Activated T-cell treated with anti-CD3 and anti-CD28 coated beads, Interleukin-2, amount 50 U/mL, for 4 hours (primary cell): ENCODE measurements at places on chromosomes 2 and 18.

- DNase-seq: no peak
These were observed 27.7 kb upstream of the SEMA4C start for GRCh38 chr2:96897491-96898134.

DNA sequence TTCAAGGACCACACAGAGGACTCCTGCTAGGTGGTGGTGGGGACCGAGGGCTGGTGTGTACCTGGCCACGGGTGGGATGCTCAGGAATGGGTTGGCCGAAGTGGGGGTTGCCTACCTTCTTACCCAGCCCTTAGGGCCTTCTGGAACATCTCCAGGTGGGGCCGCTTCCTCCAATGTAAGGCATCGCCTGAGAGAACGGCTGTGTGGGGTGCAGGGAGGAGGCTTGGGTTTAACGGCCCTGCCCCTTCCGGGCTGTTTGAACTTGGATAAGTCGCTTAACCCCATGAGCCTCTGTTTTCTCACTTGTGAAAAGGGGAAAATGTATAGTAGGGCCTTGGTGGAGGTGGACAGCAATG is 35.0 kb downstream of the EMILIN2 start:
- DNase-seq: no peak

DNA sequence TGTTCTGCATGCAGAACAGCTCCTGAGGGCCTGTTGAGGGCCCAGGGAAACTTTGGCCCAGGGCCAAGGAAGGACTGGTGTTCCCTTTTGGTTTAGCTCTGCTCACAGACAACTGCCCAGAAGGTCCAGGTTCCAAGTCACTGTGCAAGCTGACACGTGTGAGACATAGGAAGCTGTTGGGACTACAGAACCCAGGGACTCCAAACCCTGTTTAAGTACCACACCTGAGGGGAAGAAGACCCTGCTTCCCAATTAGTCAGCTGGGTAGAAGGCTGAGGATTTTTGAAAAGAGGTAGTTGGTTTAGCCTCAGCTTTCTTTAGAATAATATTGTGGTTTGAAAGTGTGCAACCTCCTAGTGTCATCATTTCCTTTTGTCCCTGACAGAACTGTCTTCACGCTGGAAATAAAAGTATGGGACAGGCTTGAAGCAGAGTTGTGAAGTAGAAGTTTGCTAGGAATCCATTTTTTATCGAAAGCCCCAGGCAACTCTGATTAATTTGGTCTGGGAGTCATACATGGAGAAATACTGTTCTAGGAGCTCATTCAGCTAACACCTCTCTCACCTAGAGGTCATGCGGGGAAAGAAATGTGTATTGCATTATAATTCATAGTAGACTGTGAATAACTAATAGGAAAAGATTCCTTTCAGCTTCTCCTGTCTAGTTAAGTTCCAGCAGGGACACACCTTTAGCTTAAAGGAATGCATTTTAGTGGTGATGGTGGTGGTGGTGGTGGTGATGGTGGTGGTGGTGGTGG is 19.9 kb upstream of the IL1RL1 start:
- no peak for DNase-seq

DNA sequence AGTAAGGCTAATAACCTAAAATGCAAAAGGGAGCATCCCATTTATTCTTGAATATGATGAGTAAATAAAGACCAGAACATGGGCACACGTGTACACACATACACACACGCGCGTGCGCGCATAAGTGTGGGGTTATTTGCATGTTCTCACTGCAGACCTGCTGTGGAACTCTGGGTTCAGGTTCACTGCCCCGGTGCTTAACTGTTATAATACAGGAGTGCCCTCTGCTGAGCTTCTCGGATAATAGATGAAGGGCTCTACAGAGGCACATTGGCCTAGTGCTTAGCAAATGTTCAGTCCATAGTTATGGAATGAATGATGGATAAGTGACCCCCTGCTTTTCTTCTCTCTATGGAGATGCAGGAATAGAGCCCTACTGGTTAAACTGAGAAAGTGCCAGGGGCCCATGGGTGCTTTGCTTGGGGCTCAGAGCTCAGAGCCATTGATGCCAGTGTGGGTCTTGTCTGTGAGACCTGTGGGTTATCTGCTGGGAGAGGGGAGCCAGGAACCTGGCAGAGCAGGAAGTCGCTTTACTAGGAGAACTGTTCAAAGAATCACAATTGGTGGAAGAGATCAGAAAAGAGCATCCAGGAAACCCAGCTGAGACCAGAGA is 3.6 kb upstream of the ARL4C start:
- peak; percentile 68 for DNase-seq

GRCh38 chr18:70671889-70672565 is 383.2 kb downstream of the SOCS6 start:
- DNase-seq: no peak

DNA sequence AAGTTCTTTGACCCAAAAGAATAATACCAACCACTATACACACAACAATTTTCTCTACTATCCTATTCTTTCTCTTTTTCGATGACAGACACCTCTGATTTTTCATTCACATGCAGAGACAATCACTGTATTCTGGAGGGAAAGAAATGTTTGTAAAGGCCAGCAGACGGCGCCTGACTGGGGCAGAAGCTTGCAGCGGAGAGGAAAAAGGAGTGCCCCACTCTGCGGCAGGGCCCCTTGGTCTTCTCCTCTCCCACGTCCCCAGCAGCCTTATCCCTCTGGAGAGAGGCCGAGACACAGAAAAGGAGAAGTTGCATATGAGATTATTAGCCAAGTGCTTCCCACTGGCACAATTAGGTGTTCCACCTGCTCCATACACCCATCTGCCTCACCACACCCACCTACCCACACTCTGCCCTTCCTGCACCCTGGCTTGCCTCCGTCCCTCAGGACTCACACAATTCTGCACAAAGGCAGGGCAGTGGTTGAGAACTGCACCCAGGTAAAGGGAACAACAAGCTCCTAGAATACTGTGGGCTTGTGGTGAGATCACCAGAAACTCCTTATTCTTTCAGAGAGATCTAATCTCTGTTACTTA is 687.3 kb downstream of the NRXN1 start:
- DNase-seq: no peak

GRCh38 chr18:5948781-5949180 is 53.5 kb upstream of the TMEM200C start:
- no peak for DNase-seq

- DNase-seq: no peak
These were observed 47.1 kb upstream of the SPRED2 start for GRCh38 chr2:65479524-65479923.

- DNase-seq: no peak
These were observed 402.7 kb upstream of the MYT1L start for GRCh38 chr2:2733818-2734217.

GRCh38 chr2:13240061-13240460 is 523.3 kb downstream of the TRIB2 start:
- no peak for DNase-seq

DNA sequence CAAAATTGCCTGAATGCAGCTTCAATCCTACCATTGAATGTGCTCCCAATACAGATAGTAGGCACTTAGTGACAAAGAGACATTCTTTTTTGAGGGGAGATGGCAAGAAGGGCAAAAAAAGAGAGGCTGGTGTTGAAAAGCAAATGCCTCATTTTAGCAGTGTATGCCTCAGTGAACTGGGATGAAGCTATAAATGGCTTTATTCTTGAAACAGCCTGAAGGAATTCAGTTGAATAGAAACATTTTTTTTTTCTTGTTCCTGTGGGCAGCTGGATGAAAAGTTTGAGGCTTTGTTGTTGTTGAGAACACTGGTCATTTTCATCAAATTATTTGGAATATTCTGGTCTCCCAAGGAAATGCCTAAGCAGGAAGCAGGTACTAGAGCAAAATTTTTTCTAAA is 228.9 kb downstream of the RNF144A start:
- DNase-seq: no peak

DNA sequence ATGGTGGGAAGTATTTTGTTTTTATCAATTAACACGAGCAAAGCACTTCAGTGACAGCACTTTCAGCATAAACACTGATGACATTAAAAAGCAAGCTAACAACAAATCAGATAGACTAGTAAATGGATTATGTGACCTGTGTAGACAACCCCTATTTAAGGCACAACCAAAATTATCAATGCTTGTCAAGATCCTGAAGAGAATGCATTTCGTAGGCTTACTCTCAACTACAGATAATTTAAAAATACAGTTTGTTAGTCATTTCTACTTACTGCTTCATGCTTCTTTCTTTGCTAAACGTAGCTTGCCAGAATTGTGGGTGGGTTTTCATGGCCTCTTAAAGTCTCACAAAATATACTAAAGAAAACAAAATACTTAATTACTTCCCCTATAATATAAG is 3.4 kb downstream of the CSRNP3 start:
- DNase-seq: no peak

GRCh38 chr2:190838492-190838910 is 42.1 kb upstream of the GLS start:
- no peak for DNase-seq

- DNase-seq: no peak
These were observed 30.5 kb downstream of the RAB12 start for GRCh38 chr18:8639762-8640161.

GRCh38 chr2:178449700-178450523 is 1.1 kb downstream of the PRKRA start:
- no peak for DNase-seq

DNA sequence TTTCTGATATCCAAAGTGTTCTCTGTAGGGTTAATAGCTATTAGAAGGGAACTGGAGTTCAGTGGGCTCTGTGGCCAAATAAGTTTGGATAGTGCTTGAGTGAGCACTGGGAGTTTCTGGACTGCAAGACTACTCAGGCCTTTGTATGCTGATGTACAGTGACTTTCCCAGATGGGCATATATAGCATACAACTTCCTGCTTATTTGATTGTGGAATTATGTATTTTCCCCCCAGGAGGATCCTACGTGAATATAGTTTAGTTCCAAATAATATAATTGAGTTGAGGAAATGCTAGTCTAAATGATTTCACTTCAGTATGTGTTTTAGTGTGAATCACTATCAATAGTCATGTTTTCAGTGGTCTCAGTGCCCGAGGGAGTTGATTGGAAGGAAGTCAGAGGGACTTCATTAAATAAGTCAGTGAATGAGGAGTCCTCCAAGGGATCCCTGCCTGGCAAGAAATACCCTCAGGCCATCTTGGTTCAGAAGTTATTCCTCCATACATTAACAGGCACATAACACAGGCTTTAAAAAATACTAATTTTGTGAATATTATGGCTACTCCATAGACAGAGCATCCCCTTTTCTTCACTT is 251.4 kb downstream of the PRKCE start:
- DNase-seq: no peak

GRCh38 chr2:10839813-10840212 is 27.2 kb upstream of the PDIA6 start:
- no peak for DNase-seq

GRCh38 chr2:157283468-157283867 is 26.0 kb downstream of the GALNT5 start:
- no peak for DNase-seq

GRCh38 chr2:232013701-232014353 is 52.3 kb downstream of the DIS3L2 start:
- no peak for DNase-seq

GRCh38 chr2:108182489-108182888 is 57.3 kb upstream of the SULT1C3 start:
- no peak for DNase-seq

- no peak for DNase-seq
These were observed 1.3 kb downstream of the MYL12B start for GRCh38 chr18:3263132-3263700.

DNA sequence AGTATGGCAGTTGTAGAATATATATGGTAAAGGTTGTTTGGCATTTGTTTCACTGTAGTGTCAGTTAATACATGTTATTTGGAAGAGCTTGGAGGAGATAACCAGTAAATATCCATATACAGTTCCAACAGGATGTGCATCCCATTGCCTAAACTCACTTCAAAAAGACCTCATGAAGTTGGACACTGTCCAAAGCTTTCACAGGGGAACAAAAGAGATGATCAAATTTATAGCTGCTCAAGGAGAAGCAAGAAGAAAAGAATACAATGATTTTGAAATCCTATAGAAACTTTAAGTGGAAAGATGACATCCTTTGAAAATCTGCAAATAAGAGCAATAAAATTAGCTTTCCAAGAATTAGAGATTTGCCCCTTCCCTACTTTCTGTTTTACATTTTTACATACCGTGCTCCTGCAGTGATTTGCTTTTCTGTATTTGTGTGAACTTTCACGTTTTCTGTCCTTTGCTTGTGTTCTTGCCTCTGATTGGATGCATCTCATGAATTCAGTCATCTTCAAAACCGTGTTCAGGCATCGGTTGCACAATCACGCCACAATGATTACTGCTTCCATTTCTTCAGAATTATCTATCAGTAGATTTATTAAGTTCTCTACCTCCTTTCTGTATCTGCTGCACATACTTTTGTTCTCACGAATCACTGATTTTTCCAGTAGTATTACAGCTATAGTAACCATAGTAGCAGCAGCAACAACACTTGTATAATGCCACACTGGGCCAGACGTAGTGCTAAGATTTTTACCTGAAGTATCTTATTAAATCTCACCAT is 83.8 kb downstream of the PARD3B start:
- no peak for DNase-seq

DNA sequence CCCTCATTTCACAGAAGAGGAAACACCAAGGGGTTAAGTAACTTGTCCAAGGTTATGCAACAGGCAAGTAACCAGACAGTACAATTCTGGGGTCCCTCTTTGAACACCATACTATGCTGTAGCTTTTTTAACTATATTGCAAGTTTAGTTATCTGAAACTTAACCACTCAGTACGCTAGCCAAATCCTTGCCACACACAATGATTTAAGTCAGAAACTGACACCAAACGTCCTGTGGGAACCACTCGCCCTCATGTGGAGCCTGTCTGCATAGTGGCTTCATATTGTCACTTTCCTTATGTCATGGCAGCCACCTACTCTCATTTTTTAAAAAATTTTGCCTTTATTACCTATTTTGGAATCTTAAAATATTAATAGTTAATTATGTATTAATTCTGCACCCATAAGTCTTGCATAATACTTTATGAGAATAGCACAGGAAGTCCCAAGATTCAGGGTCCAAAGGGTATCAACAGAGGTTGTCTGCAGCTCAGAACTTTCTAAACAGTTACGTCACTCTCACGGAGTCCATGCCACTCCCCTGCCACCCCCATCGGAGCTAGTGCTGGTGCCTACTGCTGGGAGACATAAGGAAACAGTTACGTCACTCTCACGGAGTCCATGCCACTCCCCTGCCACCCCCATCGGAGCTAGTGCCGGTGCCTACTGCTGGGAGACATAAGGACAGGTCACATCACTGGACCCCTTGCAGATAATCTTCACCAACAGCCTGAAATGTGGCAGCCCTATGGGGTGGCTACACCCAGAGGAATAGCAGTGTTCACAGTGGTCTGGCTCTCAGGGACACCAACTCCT is 99.0 kb downstream of the L3MBTL4 start:
- no peak for DNase-seq

GRCh38 chr2:191030521-191031154 is 16.7 kb upstream of the STAT1 start:
- no peak for DNase-seq
